ENCODE measurements at places on chromosomes 11 and 22.

DNA sequence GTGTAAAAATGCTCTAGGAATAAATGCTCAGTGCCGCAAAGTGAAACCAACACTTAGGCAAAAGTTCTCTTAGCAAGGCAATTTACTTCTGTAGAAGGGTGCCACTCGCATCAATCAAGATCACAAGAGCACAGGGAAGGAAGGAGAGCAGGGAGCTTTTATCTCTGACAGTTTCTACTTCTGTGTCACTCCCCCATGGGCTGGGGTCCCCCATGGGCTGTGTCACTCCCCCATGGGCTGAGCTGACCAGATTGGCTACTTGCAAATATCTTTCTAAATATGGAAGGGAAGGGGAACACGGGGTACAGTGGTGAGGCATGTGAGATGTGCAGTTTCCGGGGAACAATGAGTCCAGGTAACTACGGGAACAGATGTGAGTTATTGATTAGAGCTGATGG lies 397 bp downstream of the OR52N2 start:
- DNase-seq, result no peak

DNA sequence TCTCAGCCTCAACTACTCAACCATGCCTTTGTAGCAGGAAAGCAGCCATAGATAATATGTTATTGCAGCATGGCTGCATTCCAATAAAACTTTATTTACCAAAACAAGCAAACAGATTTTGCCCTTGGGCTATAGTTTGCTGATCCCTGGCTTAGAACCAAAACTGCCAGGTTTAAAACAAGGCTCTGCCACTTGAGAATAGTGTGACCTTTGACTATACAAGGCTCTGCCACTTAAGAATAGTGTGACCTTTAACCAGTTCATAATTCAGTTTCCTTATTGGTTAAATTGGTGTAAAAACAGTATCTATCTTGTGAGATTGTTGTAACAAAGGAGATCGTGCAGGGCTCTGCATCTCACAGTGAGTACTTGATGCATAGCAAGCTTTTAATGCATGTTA lies 217.3 kb upstream of the MTNR1B start:
- DNase-seq, result no peak

DNA sequence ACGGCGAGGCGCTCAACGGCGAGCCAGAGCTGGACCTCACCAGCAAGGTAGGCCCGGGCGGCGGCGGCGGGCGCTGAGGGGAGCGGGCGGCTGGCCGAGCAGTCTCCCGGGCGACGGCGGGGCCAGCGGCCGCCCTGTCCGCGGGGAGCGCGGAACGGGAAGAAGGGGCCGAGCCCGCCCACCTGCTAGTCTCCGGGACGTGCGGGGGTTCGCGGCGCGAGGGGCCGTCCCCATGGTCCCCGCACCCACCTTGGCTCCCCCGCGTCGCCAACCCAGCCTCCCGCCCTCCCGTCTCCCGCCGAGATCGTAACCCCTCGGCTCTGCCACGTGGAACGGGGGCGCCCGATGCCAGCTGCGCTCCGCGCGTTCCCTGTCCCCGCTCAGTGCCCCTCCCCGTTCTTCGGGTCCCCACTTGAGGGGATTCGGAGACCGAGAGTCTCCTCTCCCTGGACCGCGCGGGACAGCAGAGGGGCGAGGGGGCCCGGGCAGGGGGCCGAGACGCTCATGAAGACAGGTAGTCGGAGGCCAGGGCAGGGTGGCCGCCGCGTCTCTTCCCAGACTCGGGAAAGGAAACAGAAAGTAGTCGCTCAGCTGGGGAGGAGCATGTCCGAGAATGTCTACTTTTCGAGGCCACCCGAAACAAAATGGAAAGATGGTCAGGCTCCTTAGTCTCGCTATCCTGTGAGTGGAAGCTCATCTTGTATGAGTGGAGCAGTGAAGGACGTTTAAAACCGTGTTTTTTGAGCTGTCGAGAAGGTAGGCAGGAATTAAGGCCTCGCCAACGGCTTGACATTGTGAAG lies 557 bp downstream of the GTPBP1 start:
- DNase-seq, result peak; percentile 28

GRCh38 chr22:29524442-29525191 lies 28.9 kb downstream of the THOC5 start:
- DNase-seq, result peak; percentile 35

DNA sequence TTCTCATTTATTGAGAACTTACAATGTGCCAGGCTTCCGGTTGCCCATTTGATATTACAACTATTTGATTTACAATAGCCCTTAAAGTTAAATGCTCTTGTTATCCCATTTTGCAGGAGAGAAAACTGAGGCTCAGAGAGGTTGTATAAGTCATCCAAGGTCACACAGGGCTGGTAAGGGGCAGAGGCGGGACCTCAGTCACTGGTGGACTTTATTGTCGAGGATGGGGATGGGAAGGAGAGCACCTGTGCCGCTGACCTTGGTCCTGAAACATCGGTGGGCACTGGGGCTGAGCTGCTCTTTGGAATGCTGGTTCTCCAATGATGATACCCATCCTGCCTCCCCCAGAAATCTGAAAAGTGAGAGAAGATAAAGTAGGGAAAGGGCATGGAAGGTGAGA lies 265.4 kb downstream of the MIAT start:
- no peak for DNase-seq

DNA sequence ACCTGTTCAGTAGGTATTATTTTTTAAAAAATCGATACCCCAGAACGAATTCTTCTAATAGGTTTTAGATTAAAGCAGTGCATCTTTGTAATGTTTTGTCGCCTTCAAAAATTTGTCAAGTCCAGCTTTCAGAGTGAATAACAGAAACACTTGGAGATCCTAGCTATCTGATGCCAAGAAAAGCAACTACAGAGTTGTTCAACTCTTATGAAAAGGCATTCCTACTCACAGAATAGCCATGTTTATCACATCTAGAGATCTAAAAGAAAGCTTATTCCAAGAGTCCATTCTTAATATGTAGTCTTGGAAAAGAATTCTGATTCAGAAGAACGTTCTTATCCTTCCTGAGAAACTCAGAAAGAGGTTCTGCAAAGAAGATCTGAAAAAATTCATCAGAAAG lies 268.5 kb downstream of the TTC28 start:
- no peak for DNase-seq

DNA sequence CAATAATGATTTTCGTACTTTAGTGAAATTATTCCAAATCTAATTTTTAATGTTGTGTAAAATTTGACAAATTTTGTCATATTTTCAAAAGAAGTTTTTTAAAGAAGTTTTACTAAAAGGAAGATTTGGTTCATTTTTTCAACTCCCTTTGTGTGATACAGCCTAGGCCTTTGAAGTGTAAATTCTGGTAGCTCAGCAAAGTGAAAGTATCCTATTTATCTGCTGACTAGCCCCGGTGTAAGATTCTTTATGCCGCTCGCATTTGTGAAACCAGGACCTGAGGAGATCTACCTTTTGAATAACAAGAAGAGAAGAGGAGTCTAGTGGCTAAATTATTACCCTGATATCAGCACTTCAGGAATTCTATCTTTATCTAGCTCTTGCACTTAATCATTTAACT lies 177.4 kb downstream of the JRKL start:
- no peak for DNase-seq

DNA sequence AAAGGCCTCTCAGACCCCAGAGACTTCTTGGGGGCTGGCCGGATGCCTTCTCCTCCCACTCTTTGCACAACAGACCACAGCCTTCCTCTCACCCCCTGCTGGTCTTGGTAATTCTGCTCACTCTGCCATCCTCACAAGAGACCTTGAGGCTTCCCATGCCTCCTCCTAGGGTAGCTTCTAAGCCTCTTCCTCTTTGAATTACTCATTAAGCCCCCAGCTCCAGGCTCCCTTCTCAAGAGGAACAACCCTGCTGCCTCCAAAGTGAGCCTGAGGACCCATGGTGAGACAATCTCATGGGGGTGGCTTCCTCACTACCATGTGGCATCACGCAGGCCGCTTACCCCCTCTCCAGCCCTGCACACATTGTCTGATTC lies 184.6 kb upstream of the SYT13 start:
- DNase-seq, result no peak

DNA sequence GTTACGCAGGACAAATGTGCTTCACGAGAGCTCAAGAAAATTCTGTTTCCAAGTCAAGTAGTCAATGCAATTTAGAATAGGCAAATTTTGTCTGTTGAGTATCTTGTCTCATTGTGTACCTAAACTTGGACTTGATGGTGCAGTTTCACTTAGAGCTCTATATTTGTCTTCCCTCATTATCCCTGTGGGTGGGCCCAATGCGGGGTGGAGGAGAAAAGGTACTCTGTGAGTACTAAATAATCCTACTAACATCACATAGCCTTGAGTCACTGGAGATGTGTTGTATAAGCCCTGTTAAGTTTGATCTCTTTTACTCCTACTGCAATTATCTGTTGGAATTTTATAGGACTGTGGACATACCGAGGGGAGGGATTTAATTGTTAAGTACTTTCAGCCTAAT lies 331.2 kb downstream of the METTL15 start:
- no peak for DNase-seq

- no peak for DNase-seq
Observed at GRCh38 chr11:117872420-117872961, 4.0 kb downstream of the FXYD6 start.

GRCh38 chr11:9210922-9211320 lies 54.2 kb downstream of the DENND5A start:
- DNase-seq, result no peak
